ENCODE measurements at places on chromosomes 12 and 14. TPM values are rescaled to one million over a fixed set of nuclear protein-coding genes. Genes with fewer than 3 reads are reported as not detected.

NRXN3 gene
- polyA plus RNA-seq: 0.46 TPM

LTB4R2 gene
- polyA plus RNA-seq: 5.9 TPM

RIPK3 gene
- 7.2 TPM for polyA plus RNA-seq

COX8C gene
- polyA plus RNA-seq: not detected

NID2 gene
- polyA plus RNA-seq: 4.0 TPM
